ENCODE measurements at places on chromosomes 7 and 10.
A peak's percentile ranks its signal among the peaks of the same experiment; 100 is the strongest.

DNA sequence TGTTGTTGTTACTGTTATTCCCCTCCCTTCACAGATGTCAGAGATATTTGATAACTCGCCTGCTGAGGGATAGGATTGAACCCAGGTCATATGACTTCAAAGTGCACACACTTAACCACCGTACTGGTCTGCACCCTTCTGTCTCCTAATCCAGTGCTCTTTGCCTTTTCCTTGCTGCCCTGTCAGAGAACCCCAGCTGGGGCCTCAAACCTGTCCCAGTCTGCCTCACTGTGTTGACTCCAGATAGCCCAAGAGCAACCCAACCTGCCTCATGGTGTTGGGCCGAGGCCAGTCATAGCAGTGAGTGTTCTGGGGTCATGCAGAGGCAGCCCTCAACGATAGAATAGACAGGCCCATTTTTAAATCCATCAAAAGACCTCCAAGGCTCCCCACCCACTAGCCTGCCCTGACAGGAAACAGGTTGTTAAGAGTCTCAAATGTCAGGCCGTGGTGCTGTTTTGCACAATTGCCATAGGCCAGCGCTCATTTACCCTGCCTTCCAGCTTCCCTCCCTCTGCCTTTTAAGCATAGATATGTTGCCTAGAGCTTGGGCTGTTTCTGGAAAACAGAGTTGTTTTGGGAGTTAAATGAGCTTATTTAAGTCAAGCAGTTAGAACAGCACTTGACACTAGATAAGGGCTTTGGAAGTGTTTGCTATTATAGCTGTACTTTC is 37.0 kb upstream of the PDCD4 start:
- no peak for DNase-seq

- no peak for DNase-seq
Observed at GRCh38 chr10:34430685-34431084, 384.4 kb downstream of the PARD3 start.

DNA sequence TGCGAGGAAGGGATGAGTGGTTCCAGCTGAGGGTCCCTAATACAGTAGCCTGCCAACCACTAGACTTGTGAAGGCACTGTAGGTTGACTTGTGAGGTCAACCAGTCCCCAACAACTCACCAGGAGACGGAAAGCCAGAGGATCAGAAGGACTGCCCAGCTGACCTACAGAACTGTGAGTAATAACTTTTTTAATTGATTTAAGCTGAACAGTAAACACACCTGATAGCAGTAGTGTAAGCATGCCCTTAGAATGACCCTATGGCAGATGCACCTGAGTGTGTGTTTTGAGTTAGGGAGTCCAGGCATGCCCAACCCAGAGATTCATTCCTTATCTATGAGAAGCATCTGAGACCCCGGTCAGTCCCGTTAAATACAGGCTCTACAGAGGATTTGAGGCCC is 14.1 kb downstream of the PRLHR start:
- DNase-seq, result no peak

GRCh38 chr10:67100951-67101350 is 175.1 kb downstream of the LRRTM3 start:
- no peak for DNase-seq

DNA sequence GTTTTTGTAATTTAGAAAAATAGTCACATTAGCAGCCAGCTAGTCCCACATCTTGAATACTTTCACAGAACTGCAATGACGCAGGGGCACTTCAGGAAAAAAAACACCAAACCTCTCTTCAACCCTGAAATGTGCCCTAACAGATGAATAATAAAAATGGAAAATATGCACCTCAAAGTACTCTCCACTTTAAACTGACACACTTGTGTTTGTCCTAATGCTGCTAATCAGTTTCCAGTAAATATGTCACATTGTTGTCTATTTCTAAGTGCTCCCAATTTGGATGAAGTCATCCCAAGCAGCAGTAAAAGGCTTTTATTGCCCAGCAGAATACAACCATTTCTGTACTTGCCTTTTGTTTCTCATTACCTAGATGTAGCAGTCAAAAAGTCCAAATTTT is 86.7 kb downstream of the PARD3 start:
- no peak for DNase-seq

GRCh38 chr10:87761892-87762291 is 56.1 kb downstream of the ATAD1 start:
- DNase-seq, result peak; percentile 9

GRCh38 chr10:111996103-111996502 is 187.5 kb downstream of the GPAM start:
- no peak for DNase-seq

- no peak for DNase-seq
Observed at GRCh38 chr10:118307220-118307619, 34.9 kb downstream of the FAM204A start.

DNA sequence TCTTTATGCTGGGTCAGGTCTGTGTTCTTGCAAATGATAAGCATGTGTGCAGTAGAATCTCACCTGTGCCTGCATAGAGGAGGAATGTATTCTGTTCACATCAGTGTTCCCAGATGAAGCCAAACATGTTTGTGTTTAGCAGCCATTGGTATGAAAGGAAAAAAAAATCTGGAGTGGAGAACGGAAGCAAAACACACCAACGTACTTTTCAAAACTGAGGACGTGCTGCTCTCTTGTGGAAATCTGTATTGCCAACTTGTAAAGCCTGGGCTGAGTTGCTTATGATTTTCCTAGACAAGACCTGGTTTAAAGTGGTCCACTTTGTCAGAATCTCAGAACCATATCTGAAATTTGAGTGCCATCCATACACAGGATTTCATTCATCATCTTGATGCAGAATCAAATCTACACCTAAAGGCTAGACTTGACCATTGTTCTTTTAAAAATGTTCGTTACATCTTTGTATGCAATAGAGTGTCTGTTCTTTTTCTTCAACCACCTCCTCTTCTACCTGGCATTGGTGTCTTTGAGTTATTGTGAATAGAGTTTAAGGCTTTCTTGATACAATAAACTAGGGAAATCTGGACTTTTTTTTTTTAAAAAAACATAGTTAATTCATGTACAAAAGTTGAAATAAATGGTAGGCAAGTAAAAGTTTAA is 367.7 kb downstream of the PHF14 start:
- DNase-seq, result no peak

- DNase-seq, result no peak
Observed at GRCh38 chr7:85570898-85571297, 384.0 kb upstream of the SEMA3D start.

DNA sequence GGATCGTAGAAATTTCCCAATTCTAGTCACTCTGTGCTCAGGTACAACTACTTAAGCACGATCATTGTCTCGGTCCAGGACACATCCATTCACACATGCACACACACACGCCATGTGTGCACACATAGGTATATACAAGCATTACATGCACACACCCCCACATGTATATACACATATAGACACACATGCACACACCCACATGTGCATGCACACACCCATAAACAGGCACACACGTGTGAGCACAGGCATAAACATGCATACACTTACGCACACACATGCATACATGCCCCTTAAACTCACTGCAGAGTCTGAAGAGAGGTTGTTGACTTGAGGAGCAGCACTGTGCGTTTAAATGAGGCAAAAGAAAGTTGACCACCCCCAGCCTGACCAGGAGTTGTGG is 32.5 kb upstream of the INSIG1 start:
- no peak for DNase-seq

GRCh38 chr7:140625908-140626868 is 14.4 kb downstream of the DENND2A start:
- no peak for DNase-seq

DNA sequence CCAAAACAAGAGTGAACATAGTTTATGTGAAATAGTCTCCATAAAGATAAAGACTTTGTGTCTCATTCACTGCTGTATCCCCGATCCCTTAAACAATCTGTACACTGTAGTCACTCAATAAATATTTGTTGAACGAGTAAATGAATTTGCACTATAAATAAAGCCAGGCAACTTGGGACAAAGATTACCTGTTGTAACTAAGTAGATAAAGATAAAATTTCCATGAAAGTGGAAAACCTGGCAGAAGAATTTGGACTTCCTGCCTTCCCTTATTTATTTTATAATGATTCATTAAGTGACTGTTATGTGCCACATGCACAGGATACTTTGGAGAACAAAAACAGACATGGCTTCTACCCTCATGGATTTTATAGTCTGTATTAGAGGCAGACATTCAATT is 277.7 kb upstream of the KAT6B start:
- no peak for DNase-seq

DNA sequence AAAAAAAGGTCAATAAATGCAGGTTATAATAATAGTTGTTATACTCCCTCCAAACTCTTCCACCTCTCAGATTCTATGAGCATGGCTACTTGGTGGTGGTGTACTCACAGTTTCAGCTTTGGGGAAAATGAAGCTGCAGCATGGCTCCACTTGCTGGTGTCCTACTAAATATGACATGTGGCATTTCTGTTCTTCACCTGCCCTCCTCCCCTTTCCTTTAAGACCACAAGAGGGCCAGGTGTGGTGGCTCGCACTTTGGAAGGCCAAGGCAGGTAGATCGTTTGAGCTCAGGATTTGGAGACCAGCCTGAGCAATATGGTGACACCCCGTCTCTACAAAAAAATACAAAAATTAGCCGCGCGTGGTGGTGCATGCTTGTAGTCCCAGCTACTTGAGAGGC is 101.1 kb downstream of the SLC37A3 start:
- DNase-seq, result no peak

DNA sequence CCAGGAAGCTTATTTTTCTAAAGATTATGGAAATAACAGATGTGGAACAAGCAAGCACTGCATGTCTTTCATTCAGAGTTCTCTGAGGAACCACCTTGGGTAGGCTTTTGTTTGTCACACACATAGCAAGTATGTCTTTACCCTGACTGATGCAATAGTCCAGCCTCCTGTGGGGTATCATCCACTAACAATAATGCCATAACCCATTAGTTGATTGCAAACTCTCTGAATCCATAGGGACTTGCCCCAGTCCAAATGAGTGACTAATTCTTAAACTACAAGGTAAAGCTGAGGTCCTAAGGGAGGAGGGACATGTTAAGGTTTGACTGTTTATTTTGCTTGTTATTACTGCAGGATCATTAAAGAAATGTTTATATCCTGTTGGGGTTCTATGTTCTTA is 151.4 kb upstream of the PRPS1L1 start:
- DNase-seq, result no peak

- no peak for DNase-seq
Observed at GRCh38 chr7:26370011-26370410, 78.3 kb downstream of the SNX10 start.

DNA sequence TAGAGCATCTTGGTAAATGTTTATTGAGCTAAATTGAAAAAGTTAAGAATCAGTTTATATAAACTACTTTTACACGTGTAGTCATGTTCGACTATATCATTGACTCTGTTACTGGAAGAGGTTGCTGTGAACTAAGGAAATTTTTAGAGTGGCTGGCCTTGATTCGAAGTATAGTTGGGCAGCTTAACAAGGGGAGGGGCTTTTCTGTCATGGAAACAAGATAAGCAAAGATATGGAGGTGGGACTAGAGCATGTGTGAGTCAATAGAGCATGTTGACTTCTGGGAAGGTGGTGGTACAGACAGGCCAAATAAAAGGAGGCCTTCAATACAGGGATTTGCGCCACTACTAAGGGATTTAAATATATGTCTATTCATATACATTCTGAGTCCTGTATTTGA is 7.6 kb downstream of the ATP5F1C start:
- DNase-seq, result no peak

DNA sequence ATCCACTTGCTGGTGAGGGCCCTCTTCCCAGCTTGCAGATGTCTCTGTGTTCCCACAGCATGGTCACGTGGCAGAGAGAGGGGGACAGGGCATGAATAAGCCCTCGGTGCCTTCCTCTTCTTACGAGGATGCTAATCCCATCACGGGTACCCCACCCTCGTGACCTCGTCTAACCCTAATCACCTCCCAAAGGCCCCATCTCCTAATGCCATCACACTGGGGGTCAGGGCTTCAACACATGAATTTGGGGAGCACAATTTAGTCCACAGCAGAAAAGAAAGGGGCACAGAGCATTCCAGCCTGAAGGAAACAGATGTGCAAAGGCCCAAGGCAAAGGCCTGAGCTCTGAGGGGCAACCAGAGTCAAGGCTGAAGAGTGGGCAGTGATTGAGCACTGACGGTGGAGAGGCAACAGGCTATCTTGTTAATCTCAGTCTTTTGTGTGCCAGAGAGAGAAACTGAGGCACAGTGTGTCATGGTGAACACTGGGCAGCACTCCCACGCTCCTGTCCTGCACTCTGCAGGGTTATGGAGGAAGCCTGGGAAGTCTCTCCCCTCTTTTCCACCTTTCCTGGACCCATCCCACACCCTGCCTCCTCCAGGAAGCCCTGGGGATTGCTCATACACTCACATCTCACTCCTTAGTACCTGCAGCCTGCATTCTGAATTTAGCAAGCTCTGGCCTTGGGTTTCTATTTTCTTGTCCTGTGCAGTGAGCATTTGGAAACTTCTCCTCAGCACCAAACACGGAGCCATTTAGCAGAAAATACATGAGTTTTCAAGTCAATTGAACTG is 49.0 kb downstream of the ALOX5 start:
- no peak for DNase-seq

DNA sequence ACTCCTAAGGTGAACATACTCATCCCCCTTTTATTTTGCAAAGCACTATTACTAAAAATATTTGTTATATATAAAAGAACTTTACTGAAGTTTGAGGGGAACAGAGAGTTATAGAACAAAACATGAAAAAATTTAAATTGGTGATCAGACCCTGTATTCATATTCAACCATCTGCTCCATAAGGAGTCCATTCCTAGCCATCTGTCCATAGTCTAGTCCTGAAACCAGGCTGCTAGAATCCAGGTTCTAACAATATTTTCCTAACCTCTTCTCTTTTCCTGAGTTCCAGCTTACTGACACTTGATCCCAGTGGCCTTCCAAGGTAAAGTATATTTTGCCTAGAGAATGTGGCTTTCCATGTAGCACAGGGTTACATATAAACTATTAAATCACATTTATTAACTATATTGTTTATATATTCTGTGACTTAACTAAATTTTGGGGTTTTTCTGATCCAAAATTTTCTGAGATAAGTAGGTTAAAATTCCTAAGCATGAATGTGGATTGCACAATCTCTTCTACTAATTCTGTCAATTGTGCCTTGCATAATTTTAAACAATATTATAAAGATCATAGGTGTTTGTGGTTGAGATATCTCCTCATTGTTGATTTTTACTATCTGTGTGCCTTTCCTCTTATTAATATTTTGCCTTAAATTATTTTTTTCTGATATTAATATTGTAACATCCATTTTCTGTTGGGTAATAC is 137.6 kb upstream of the MAGI2 start:
- no peak for DNase-seq

- DNase-seq, result no peak
Observed at GRCh38 chr10:124522131-124522932, 60.7 kb downstream of the LHPP start.

GRCh38 chr10:124745252-124745651 is 1.1 kb upstream of the FAM53B start:
- DNase-seq, result no peak

GRCh38 chr7:134811765-134812164 is 32.3 kb downstream of the CALD1 start:
- no peak for DNase-seq

GRCh38 chr10:29699621-29700020 is 64.8 kb upstream of the SVIL start:
- DNase-seq, result no peak
